Lung microvascular endothelial cell (primary cell): ENCODE measurements at places on chromosomes 6 and 20. TPM values are rescaled to one million over a fixed set of nuclear protein-coding genes. Genes with fewer than 3 reads are reported as not detected.

The ADISSP gene
- 10.3 and 19.2 TPM in 2 replicates for total RNA-seq

The TMEM74B gene
- under 0.01 and 0.44 TPM in 2 replicates for total RNA-seq

The SIRPD gene
- total RNA-seq = not detected in 2 replicates

The PDCD2 gene
- 49.0 and 50.1 TPM in 2 replicates for total RNA-seq

The HLA-DQB1 gene
- total RNA-seq = 0.20 TPM in 1 of 2 replicates, not detected in the other

The SYCP2L gene
- not detected in 2 replicates for total RNA-seq

The CLIC5 gene
- under 0.01 TPM in 1 of 2 replicates, not detected in the other for total RNA-seq

The RIPOR3 gene
- total RNA-seq = 0.20 TPM in 1 of 2 replicates, not detected in the other

The TRIM10 gene
- under 0.01 TPM in 1 of 2 replicates, not detected in the other for total RNA-seq

The SYNDIG1 gene
- total RNA-seq = not detected in 2 replicates

The DEFB115 gene
- not detected in 2 replicates for total RNA-seq

The MYT1 gene
- under 0.01 TPM in 1 of 2 replicates, not detected in the other for total RNA-seq

The TRIM31 gene
- not detected in 2 replicates for total RNA-seq

The HEY2 gene
- total RNA-seq = 0.22 TPM in 1 of 2 replicates, not detected in the other

The PRSS35 gene
- total RNA-seq = not detected in 2 replicates

The CYP39A1 gene
- under 0.01 and 0.60 TPM in 2 replicates for total RNA-seq

The CAPN11 gene
- 0.20 and 0.65 TPM in 2 replicates for total RNA-seq

The RUNX2 gene
- total RNA-seq = not detected in 2 replicates

The TPX2 gene
- total RNA-seq = 5.8 and 18.1 TPM in 2 replicates

The RIOK1 gene
- total RNA-seq = 11.8 and 25.2 TPM in 2 replicates

The FAM210B gene
- 23.6 and 25.9 TPM in 2 replicates for total RNA-seq

The BNIP5 gene
- total RNA-seq = not detected in 2 replicates

The FNDC11 gene
- total RNA-seq = 0.87 and 2.6 TPM in 2 replicates

The PIM1 gene
- 0.40 and 0.65 TPM in 2 replicates for total RNA-seq

The CPNE5 gene
- 1.2 and 5.7 TPM in 2 replicates for total RNA-seq

The REV3L gene
- total RNA-seq = 17.0 and 18.8 TPM in 2 replicates

The CEP250 gene
- 6.2 and 7.6 TPM in 2 replicates for total RNA-seq

The UBE2C gene
- total RNA-seq = 4.2 and 10.7 TPM in 2 replicates
